ENCODE measurements at places on chromosomes 2 and 18.

- no peak for DNase-seq
Observed at GRCh38 chr2:214676421-214677089, 132.9 kb downstream of the BARD1 start.

DNA sequence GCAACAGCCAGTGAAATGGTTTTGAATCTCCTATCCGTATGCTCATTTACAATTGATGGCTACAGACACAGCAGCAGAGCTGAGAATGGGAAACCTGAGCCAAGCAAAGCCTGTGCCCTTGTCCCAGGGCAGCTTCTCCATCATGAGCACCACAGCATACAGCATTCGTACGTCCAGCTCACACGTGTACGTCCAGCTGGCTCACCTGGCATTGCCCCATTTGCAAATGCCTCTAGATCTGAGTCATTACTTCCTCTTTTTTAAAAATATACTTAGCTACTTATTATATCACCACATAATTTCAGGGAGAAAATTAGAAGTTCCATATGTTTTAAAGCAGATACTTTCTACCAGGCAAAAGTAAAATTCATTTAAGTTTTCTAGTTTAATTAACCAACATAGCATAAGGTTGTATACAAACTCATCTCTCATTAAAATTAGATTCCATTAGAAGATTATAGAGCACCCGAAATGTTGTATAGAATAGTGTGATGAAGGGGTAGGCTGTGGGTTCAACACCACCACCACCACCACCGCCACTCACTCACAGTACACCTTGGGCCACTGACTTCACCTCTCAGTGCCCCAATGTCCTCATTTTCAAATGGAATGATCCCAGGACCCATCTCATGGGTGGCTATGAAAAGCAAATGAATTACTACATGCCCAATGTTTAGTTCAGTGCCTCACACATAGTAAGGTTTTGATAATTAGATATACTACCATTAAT, 31.4 kb upstream of the TMEM177 start:
- DNase-seq: no peak

GRCh38 chr2:88269836-88270235, 99.7 kb downstream of the THNSL2 start:
- DNase-seq: no peak

- DNase-seq: no peak
Observed at GRCh38 chr2:227939271-227940027, 68.0 kb downstream of the DAW1 start.

GRCh38 chr2:228916416-228917090, 354.5 kb downstream of the PID1 start:
- no peak for DNase-seq

- DNase-seq: no peak
Observed at GRCh38 chr18:75167137-75167536, 41.8 kb downstream of the PTGR3 start.

DNA sequence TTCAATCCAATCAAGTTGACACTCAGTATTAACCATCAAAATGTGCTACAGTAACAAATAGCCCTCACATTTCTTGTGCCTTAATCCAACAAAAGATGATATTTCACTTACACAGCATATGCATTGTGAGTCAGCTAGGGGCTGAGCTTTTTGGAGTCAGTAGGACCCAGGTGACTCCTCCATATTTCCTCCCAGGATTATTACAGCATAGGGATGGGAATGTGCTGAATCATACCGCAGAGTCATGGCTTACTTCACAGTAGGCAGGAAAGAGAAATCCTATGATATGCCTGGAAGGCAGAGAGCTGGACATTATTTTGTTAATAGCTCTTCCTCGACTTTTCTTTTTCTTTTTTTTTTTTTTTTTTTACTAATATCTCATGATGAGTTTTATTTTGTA, 153.3 kb downstream of the TMEM182 start:
- no peak for DNase-seq
